ENCODE measurements at places on chromosomes 16 and 17. TPM values are rescaled to one million over a fixed set of nuclear protein-coding genes. Genes with fewer than 3 reads are reported as not detected.

- peaks cover 25% of the 10 kb centered on the region for H3K36me3 ChIP-seq
- peaks cover 5% of the 10 kb centered on the region for H3K4me1 ChIP-seq
- peak overlapping the region; percentile 99 for H3K27ac ChIP-seq
- H3K27me3 ChIP-seq = no peaks in the 10 kb centered on the region
- peak overlapping the region; percentile 90 for H3K4me3 ChIP-seq
Measured at GRCh38 chr16:30697264-30698138, 1.5 kb upstream of the SRCAP start.

- H3K27me3 ChIP-seq = no peaks in the 10 kb centered on the region
- peak; percentile 62 for DNase-seq
- no peaks in the 10 kb centered on the region for H3K36me3 ChIP-seq
- H3K27ac ChIP-seq = peak overlapping the region; percentile 46
Measured at GRCh38 chr17:65678546-65678945, 117.1 kb upstream of the AXIN2 start.

GRCh38 chr17:79852748-79853147 is 13.5 kb upstream of the CBX4 start:
- peak overlapping the region; percentile 22 for H3K4me3 ChIP-seq
- no peak overlapping the region for H3K27ac ChIP-seq
- peaks cover 12% of the 10 kb centered on the region for H3K4me1 ChIP-seq
- H3K27me3 ChIP-seq = peaks cover 58% of the 10 kb centered on the region

The C16orf46 gene
- total RNA-seq = 0.32 TPM

The PERCC1 gene
- 111 TPM for total RNA-seq

GRCh38 chr16:1791256-1791942 is 2.1 kb downstream of the IGFALS start:
- no peak for DNase-seq
- no peak overlapping the region for H3K27ac ChIP-seq

GRCh38 chr16:57807252-57807967 is 5.1 kb upstream of the KIFC3 start:
- H3K4me3 ChIP-seq = no peak overlapping the region
- H3K27ac ChIP-seq = no peak overlapping the region
- H3K4me1 ChIP-seq = peaks cover 45% of the 10 kb centered on the region
- peak; percentile 51 for DNase-seq
- H3K27me3 ChIP-seq = no peaks in the 10 kb centered on the region

DNA sequence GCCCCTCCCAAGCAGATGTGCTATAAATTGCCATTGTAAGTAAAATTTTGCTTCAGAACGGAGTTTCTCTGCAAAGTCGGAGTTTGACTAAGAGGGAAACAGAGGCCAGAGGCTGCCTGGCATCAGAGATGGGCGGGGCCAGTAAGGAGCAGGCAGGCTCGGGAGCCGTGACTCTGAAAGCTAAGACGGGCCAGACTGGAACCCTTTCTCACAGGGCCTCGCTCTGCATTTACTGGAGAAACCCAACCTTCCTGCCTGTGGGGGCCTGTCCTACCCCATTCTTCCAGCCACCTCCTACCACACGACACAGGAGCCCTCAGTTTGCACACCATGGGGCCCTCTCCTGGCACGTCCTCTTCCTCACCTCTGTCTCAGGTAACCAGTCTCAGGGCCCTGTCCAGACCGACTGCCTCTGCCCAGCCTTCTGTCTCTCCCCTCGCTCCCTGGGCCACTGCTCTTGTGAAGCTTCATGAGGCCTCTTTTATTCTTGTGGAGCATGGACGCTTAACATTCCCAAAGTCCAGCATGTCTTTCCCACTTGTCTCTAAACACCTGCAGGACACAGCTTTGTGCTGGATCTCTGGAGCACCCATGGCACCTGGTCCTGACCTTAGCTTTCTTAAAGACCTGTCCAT is 48.4 kb upstream of the ACSF3 start:
- H3K4me1 ChIP-seq = peaks cover 20% of the 10 kb centered on the region
- no peak overlapping the region for H3K27ac ChIP-seq
- no peak overlapping the region for H3K4me3 ChIP-seq
- H3K27me3 ChIP-seq = 0 out of 2 replicates have a peak, but pooled peaks cover 3% of the 10 kb centered on the region
- no peak for DNase-seq
- H3K36me3 ChIP-seq = no peaks in the 10 kb centered on the region

DNA sequence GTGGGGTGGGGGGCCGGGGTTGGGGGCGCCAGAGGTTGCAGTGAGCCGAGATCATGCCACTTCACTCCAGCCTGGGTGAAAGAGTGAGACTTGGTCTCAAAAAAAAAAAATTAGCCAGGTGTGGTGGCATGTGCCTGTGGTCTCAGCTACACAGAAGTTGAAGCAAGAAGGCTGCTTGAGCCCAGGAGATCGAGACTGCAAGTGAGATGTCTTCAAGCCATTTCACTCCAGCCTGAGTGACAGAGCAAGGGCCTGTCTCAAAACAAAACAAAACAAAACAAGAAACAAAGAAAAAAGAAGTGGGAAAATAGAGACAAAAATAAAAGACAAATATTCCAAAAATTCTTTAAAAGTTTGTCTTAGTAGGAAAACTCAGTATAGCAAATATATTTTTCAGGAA is 135.1 kb upstream of the CORO6 start:
- peaks cover 2% of the 10 kb centered on the region for H3K36me3 ChIP-seq
- no peak overlapping the region for H3K4me3 ChIP-seq
- H3K27ac ChIP-seq = no peak overlapping the region

GRCh38 chr17:82822281-82822680 is 17.5 kb downstream of the ZNF750 start:
- no peaks in the 10 kb centered on the region for H3K27me3 ChIP-seq
- peaks cover 83% of the 10 kb centered on the region for H3K36me3 ChIP-seq

- H3K36me3 ChIP-seq = peaks cover 14% of the 10 kb centered on the region
- H3K4me3 ChIP-seq = peak overlapping the region; percentile 70
- peak; percentile 50 for DNase-seq
- H3K4me1 ChIP-seq = peaks cover 8% of the 10 kb centered on the region
- no peaks in the 10 kb centered on the region for H3K27me3 ChIP-seq
Measured at GRCh38 chr17:32485261-32486110, 1.3 kb upstream of the CDK5R1 start.

The AATK gene
- 24.2 TPM for total RNA-seq

The SHISA9 gene
- 0.03 TPM for total RNA-seq

- H3K27ac ChIP-seq = no peak overlapping the region
- H3K4me1 ChIP-seq = no peaks in the 10 kb centered on the region
- peaks cover 27% of the 10 kb centered on the region for H3K27me3 ChIP-seq
- H3K36me3 ChIP-seq = no peaks in the 10 kb centered on the region
- H3K4me3 ChIP-seq = no peak overlapping the region
Measured at GRCh38 chr17:45745601-45746494, 38.3 kb upstream of the CRHR1 start.

DNA sequence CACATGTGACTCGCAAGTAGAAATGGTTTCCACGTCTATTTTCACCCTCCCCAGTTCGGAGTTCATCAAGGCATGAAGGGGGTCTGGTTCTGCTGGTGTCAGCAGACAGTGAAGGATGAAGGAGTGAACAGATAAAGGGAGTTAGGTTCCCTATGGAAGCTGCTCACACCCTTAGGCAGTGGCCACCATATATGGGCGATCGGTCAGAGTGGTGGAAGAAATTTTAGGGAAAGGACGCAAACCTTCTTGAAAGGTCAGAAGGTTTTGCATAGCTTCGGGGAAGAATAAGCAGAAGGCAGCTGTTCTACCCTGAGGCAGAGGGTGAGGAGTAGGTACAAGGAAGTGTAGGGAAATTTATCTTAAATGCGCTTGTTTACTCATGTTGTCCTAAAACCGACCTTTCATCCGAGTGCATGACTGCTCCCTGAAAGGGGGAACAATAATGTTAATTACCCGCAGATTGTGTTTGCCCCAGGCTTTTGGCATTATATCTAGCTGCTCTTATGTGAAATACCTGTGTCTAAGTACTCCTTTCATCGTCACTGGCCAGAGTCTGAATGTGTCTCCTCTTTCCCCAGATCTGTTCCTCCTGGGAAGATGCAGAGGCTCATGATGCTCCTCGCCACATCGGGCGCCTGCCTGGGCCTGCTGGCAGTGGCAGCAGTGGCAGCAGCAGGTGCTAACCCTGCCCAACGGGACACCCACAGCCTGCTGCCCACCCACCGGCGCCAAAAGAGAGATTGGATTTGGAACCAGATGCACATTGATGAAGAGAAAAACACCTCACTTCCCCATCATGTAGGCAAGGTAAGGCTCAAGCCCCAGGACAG is 12.5 kb downstream of the CDH5 start:
- no peak for DNase-seq
- no peak overlapping the region for H3K4me3 ChIP-seq
- no peaks in the 10 kb centered on the region for H3K36me3 ChIP-seq
- H3K4me1 ChIP-seq = peaks cover 28% of the 10 kb centered on the region
- H3K27ac ChIP-seq = no peak overlapping the region
- no peaks in the 10 kb centered on the region for H3K27me3 ChIP-seq

The NEUROD2 gene
- total RNA-seq = 0.20 TPM

- no peak overlapping the region for H3K4me3 ChIP-seq
- H3K27ac ChIP-seq = no peak overlapping the region
- no peaks in the 10 kb centered on the region for H3K36me3 ChIP-seq
- DNase-seq = no peak
- peaks cover 8% of the 10 kb centered on the region for H3K27me3 ChIP-seq
- no peaks in the 10 kb centered on the region for H3K4me1 ChIP-seq
Measured at GRCh38 chr17:27940503-27941428, 47.6 kb upstream of the LYRM9 start.

DNA sequence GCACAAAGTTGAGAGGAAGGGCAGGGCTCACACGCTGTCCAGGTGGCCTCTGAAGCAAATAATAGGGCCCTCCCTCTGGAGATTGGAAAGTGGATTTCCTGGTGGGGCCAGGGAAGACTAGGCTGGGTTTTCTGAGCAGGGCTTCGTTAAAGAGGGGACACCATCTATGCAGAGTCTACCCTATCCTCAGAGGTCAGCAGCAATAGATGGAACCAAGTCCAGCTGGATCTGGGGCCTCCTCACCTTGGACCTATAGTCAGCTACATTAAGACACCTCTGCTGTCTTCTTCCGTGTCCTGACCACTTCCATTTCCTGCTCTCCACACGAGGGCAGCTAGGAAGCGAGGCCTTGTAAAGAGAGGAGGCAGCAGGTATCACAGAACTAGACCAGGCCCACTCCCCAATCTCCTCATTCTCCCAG is 14.7 kb upstream of the ST6GALNAC1 start:
- H3K4me1 ChIP-seq = peaks cover 5% of the 10 kb centered on the region
- H3K4me3 ChIP-seq = no peak overlapping the region
- no peak overlapping the region for H3K27ac ChIP-seq
- no peak for DNase-seq
- no peaks in the 10 kb centered on the region for H3K36me3 ChIP-seq

The KRTAP4-5 gene
- total RNA-seq = not detected

The ADORA2B gene
- 15.1 TPM for total RNA-seq

DNA sequence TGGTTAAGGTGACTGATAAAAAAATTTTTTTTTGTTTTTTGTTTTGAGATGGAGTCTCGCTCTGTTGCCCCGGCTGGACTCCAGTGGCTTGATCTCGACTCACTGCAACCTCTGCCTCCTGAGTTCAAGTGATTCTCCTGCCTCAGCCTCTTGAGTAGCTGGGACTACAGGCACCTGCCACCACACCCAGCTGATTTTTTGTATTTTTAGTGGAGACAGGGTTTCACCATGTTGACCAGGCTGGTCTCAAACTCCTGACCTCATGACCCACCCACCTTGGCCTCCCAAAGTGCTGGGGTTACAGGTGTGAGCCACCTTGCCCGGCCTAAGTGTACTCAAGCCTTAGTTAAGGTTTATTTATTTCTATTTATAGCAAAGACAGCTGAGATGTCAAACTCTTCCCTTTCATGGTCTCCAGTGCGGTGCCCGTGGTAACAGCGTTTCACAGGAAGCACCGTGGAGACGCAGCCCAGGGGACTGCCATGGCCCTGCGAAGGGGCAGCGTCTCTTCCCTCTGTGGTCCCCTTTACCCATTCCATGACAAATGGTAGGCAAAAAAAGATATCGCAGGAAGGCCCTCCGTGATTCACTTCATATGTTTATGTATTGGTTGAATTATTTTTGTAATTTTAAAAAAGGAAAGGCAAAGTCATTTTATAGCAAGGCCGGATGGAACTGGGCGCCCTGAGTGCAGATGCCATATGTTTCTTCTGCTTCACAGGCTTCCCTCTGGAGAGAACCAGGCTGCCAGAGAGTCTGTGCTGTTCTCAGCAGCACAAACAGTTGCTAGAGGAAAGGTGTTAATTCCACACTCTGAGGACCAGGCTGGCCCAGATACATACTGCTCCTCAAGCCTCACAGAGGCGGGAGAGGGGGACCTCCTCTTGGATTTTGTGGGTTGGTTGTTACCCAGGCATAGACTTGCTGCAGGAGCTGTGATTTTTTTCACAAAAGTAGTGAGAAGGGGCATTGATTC is 29.2 kb downstream of the DDX19A start:
- no peaks in the 10 kb centered on the region for H3K27me3 ChIP-seq
- H3K4me3 ChIP-seq = no peak overlapping the region
- H3K4me1 ChIP-seq = no peaks in the 10 kb centered on the region
- no peak overlapping the region for H3K27ac ChIP-seq
- H3K36me3 ChIP-seq = peaks cover 9% of the 10 kb centered on the region
- DNase-seq = no peak

DNA sequence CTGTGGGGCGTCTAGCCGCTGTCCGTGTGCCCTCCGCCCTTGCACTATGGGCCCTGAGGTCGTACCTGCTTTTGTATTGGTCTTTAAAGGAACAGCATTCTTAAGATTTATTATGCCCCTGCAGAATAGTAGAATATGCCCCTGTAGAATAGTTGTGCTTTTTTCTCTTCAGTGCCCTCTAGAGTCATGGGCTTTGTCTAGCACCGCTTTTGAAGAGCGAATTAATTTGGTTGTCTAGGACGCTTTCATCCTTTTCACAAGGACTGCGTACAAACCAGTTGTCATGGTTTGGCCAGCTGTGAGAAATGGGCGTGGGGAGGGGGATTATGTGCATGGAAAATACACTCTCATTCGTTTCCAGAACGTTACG is 621 bp downstream of the CEP95 start:
- peak; percentile 59 for DNase-seq
- peaks cover 41% of the 10 kb centered on the region for H3K36me3 ChIP-seq
- H3K27ac ChIP-seq = peak overlapping the region; percentile 100
- no peaks in the 10 kb centered on the region for H3K27me3 ChIP-seq
- H3K4me3 ChIP-seq = peak overlapping the region; percentile 100

DNA sequence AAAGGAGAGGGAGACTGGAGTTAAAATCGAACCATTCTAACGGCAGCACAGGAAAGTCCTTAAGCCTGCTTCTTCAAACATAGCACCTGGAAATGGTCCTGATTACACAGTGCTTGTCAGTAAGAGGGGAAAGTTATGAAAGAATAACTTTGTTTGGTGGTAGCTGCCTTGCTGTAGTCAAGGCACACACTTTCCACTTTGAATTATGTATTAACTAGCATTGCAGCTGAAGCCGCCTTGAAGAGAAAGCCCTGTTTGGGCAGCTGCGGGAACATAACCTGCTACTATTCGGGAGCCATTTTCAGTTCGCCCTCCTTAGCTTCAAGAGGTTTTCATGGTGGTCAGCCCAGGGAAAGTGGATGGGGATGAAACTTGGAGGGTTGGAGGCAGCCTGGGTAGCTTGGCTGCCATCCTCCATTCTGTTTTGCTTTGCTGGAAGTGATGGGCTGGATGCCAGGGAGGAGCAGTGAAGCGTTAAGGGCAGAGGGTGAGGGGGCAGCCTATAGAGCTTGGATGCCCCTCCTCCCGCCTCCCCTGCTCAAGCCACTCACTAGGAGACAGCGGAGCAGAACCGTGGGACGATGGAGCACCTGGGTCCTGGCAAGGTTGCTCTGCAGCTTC is 5.3 kb upstream of the HAS3 start:
- no peak overlapping the region for H3K4me3 ChIP-seq
- H3K4me1 ChIP-seq = no peaks in the 10 kb centered on the region
- H3K27me3 ChIP-seq = no peaks in the 10 kb centered on the region
- DNase-seq = no peak
- no peaks in the 10 kb centered on the region for H3K36me3 ChIP-seq
- no peak overlapping the region for H3K27ac ChIP-seq

GRCh38 chr16:88973415-88974050 is 3.5 kb downstream of the CBFA2T3 start:
- no peak overlapping the region for H3K4me3 ChIP-seq
- no peak for DNase-seq
- H3K27me3 ChIP-seq = no peaks in the 10 kb centered on the region
- H3K27ac ChIP-seq = no peak overlapping the region
- no peaks in the 10 kb centered on the region for H3K36me3 ChIP-seq
